Fibroblast of skin of scalp (primary cell): ENCODE measurements at places on chromosomes 5 and 9.
A peak's percentile ranks its signal among the peaks of the same experiment; 100 is the strongest.

DNA sequence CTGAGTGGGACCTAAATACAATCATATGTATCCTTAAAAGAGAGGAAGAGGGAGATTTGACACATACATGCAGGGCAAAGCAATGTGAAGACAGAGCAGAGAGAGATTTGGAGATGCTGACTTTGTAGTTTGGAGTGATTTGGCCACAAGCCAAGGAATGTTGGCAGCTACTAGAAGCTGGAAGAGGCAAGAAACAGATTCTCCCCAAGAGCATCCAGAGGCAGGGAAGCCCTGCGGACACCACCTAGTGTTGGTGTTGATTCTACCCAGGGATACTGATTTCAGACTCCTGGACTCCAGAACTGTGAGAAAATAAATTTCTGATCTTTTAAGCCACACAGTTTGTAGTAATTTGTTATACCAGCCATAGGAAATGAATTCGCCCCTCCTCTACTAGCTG, 64.9 kb upstream of the OSMR start:
- DNase-seq, result peak; percentile 86

DNA sequence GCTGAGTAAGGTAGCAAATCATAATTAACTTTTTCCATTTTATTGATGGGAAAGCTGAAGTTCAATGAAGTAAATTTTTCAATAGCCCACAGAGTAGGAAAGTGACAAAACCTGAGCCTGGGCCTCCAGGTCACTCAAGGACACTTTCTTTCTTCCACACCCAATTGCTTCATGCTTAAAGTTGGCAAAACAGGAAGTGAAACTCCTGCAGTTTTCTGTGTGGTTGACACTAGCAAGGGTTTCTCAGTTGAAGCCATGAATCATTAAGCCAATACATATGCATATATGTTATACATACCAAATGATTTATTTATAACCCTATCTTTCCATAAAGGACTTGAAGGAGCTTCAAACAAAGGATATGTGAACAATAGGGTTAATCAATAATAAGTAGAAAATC, 13.9 kb downstream of the TLR4 start:
- peak; percentile 47 for DNase-seq

GRCh38 chr9:113737517-113738271, 138.4 kb upstream of the ZNF618 start:
- DNase-seq, result peak; percentile 65

- DNase-seq, result peak; percentile 13
Observed at GRCh38 chr5:156274453-156274852, 52.5 kb upstream of the SGCD start.

DNA sequence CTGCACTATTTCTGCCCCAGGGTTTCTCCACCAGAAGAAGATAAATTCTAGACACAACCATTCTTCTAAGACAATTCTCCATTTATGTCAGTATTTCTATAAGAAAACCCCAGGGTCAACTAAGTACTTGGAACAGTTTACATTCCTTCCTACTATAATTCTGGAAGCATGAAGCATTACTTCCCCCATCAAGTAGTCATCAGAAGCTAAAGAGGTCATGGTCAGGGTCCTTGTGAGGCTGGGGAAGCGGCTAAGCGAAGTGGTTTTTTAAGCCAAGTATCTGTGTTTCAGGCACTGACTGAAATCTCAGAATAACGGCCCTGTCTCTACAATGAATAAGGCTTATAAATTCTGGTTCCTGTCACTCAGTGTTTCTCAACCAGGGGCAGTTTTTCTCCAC, 197.8 kb downstream of the GLIS3 start:
- DNase-seq, result no peak

GRCh38 chr5:178467205-178467567, 123.0 kb downstream of the COL23A1 start:
- no peak for DNase-seq
